Esophagus squamous epithelium (tissue), 5 donors: ENCODE measurements at places on chromosomes 7 and 10.

DNA sequence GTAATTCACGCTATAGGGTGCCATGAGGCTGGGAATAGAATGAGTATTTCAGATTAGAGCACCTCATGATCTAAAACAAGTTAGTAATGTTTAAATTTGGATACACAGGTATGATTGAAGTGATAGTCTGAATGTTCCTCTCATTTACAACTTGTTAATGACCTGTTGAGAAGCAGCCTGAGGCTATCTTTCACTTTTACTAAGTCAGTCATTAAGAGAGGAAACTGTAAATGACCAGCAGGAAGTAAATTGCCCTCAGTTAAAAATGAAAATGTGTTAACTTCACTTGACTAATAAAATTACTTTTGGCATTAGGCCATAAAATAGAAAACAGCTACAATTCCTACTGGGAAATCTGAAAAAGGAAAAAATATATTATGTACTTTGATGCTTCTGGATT, 1042.0 kb downstream of the DNAJB9 start:
- no peak for DNase-seq

- DNase-seq = no peak
Observed at GRCh38 chr7:22607180-22607579, 107.2 kb upstream of the STEAP1B start.

GRCh38 chr7:114818501-114818900, 103.4 kb upstream of the MDFIC start:
- no peak for DNase-seq

DNA sequence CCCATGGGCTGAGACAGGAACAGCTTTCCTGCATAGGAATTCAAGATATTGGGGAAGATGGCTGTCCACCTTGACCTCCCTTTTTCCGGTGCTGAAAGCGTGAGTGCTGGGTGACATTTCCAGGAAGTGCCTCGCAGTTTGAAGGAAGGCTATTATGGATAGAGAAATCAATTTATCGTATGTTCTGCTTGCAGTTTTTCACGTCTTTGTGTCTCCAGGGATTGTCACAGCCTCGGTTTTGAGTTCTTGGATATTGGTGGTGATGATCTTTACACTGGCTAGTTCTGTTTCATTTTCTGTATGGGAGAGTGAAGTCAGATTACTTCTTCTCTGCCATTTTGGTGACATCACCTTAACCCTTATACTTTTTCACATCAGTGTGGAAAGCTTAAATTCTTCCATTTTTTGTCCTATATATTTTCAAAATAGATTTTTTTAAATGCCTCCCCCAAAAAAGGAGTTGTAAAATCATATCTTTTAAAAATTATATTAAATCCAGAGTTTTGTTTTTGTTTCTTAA, 102.5 kb upstream of the APBB1IP start:
- no peak for DNase-seq

GRCh38 chr10:28840971-28841370, 163.7 kb downstream of the BAMBI start:
- DNase-seq = no peak

DNA sequence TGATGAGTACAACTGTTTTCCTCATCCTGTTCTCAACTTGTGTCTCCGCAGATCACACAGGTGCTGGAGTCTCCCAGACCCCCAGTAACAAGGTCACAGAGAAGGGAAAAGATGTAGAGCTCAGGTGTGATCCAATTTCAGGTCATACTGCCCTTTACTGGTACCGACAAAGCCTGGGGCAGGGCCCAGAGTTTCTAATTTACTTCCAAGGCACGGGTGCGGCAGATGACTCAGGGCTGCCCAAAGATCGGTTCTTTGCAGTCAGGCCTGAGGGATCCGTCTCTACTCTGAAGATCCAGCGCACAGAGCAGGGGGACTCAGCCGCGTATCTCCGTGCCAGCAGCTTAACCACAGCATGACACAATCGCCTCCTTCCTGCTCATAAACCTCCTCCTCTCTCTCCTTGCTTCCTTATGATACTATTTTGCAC, 126.7 kb upstream of the PRSS58 start:
- DNase-seq = no peak

- no peak for DNase-seq
Observed at GRCh38 chr7:85342781-85343180, 155.9 kb upstream of the SEMA3D start.

- no peak for DNase-seq
Observed at GRCh38 chr7:151080067-151080521, 515 bp downstream of the FASTK start.
